Hair follicular keratinocyte (primary cell): ENCODE measurements at places on chromosomes 2 and 18. TPM values are rescaled to one million over a fixed set of nuclear protein-coding genes. Genes with fewer than 3 reads are reported as not detected.

The UGT1A3 gene
- total RNA-seq, result not detected in 2 replicates

The CHRNG gene
- total RNA-seq, result not detected in 2 replicates

The LIMS4 gene
- not detected in 2 replicates for total RNA-seq

The SERPINB11 gene
- not detected in 2 replicates for total RNA-seq

The CLEC4F gene
- not detected in 2 replicates for total RNA-seq

The SYT4 gene
- not detected in 2 replicates for total RNA-seq

The NXPH2 gene
- 0.27 TPM in 1 of 2 replicates, not detected in the other for total RNA-seq

The KLHL30 gene
- 0.04 TPM in 1 of 2 replicates, not detected in the other for total RNA-seq

The ACADL gene
- not detected in 2 replicates for total RNA-seq

The NT5DC4 gene
- total RNA-seq, result not detected in 2 replicates

The FBXO36 gene
- total RNA-seq, result 3.7 and 4.1 TPM in 2 replicates

The HDLBP gene
- 341 and 617 TPM in 2 replicates for total RNA-seq

The SIX3 gene
- not detected in 2 replicates for total RNA-seq
